Hypothalamus (tissue), 51 donors: ENCODE measurements at places on chromosomes 7 and 10.

- DNase-seq = no peak
Observed at GRCh38 chr7:107071129-107071528, 26.6 kb downstream of the PRKAR2B start.

GRCh38 chr10:16948361-16948760 is 131.1 kb upstream of the RSU1 start:
- DNase-seq = no peak

GRCh38 chr10:94630017-94630688 is 53.4 kb upstream of the CYP2C18 start:
- no peak for DNase-seq

GRCh38 chr7:107581387-107582013 is 1.5 kb downstream of the BCAP29 start:
- no peak for DNase-seq

GRCh38 chr10:13784067-13784466 is 197.3 kb downstream of the PRPF18 start:
- DNase-seq = no peak

GRCh38 chr10:89973326-89973725 is 271.9 kb downstream of the KIF20B start:
- DNase-seq = no peak

DNA sequence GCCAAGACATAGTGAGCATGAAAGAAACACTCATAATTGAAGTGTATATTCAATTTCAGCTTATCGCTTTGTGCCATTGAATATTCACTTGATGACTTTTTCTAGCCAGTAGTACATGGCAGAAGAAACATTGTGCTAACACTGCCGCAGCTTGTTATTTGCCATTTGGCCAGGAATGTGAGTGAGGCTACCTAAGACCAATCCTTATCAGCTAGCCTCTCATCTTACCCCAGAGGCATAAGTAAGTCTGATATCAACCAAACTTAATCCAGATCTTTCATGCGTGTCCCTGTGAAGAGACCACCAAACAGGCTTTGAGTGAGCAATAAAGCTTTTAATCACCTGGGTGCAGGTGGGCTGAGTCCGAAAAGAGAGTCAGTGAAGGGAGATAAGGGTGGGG is 586.0 kb upstream of the MBL2 start:
- no peak for DNase-seq

GRCh38 chr7:92833766-92834506 is 2.4 kb downstream of the CDK6 start:
- peak; percentile 52 for DNase-seq

GRCh38 chr7:114660126-114660486 is 245.5 kb downstream of the FOXP2 start:
- no peak for DNase-seq

DNA sequence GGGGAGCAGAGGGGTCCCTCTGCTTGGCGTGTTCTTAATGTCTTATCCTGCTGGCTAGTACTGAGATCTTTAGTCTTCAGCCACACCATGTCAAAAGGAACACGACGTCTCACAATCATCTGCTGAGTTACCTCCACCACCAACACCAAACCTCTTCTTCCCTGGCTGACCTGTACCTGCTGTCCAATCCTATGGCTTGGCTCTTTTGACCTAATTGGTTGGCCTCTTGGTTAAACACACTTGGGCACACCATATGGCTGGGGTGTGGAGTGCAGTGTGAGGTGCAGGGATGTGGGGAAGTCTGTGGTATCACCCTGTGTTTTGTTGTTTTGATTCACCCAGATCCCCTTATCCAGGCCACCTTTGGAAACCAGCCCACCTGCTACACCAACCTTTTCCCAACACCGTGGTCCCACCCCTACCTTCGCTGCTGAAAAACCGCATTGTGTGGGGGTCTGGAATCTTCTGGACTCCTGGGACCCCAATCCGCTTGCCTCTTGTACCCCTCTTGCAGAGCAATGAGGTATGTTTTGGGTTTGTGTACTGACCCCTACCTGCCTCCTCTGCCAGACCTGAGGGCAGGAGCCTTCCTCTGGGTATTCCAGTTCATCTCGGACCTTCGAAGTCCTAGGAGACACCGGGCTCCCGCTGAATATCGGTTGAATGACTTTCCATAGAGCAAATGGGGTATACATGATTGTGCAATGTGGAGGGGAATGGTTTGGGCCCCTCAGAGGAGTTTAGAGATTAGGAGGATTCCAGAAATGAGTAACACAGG is 2.8 kb upstream of the LBX1 start:
- DNase-seq = no peak

DNA sequence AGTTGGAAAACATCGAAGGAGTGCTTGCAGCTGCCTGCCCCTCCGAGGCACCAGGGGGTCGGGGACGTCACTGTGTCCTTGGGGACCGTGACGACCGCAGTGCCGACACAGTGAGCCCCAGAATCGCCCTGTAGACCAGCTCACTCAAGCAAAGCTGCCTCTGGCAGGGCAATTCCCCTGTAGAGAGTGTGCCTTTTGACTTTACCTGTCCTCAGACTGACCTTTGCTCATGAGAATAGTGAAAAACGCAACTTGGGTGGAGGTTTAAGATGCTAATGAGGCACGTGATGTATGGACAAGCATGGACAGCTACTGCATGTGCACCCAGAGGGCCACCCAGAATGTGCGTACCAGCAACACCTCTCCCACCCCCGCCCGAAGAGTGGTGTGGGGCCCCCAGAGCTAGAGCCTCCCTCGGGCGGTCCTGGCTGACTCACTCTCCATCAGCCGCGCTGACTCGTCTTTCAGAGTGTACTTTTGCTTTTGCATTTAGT is 271.9 kb downstream of the ADARB2 start:
- no peak for DNase-seq

GRCh38 chr7:69162326-69162725 is 435.9 kb upstream of the AUTS2 start:
- no peak for DNase-seq

- no peak for DNase-seq
Observed at GRCh38 chr7:54550471-54550870, 8.3 kb downstream of the VSTM2A start.

GRCh38 chr10:36303896-36304295 is 661.8 kb upstream of the FZD8 start:
- DNase-seq = no peak

DNA sequence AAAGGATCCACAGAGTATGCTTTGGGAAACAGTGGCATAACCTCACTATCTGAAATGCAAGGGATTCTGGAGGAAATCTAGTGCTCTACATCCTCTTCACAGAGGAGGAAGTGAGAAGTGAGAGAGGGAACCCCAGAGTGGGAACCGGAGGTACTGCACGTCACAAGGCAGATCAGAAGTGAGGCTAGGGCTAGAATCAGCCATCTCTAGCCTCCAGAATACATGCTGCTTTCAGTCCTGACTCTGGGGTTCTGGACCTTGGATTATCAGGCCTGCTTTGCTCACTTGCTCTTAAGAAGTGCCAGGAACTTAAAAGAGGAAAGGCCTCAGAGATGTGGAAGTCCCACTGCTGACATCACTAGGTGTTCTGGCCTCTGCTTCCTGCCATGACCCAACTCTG is 25.7 kb downstream of the ZNF503 start:
- DNase-seq = no peak

DNA sequence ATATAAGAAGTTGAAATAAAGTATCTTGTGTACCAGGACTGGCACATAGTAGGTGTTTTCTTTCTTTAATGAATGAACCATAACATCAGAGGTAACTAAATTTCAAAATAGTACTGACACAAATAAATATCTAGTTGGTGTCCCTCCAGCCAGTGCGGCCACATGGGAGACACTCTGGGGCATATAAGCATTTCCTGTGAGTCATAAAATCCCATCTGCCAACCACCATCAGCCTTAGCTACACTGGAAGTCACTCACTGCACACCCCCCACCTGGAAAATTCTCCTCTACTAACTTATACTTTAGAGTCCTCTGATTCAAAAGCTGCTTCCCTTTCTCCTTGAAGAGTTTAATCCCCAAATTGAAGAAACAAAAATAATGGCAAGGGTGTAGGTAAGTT is 32.5 kb downstream of the DYDC1 start:
- DNase-seq = no peak

GRCh38 chr7:141339603-141340002 is 211.6 kb upstream of the AGK start:
- DNase-seq = no peak

DNA sequence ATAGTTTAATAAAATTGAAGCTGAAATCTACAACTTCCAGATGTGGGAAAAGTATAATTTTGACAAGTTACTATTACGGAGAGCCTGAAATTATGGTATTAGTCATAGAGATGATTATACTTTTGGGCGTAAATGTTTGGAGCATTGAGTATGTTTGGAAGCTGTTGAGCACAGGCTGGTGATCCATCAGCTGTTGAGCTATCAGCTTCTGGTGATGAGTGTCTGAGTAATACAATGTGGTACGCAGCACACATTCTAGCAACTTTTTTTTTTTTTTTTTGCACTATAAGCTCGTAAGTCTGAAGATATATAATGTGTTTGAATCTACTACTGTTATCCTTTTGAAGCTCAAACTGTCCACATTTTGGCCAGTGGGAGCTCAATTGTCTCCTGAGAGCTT is 123.4 kb downstream of the ATE1 start:
- DNase-seq = no peak

- no peak for DNase-seq
Observed at GRCh38 chr7:18754766-18755165, 259.2 kb downstream of the HDAC9 start.

DNA sequence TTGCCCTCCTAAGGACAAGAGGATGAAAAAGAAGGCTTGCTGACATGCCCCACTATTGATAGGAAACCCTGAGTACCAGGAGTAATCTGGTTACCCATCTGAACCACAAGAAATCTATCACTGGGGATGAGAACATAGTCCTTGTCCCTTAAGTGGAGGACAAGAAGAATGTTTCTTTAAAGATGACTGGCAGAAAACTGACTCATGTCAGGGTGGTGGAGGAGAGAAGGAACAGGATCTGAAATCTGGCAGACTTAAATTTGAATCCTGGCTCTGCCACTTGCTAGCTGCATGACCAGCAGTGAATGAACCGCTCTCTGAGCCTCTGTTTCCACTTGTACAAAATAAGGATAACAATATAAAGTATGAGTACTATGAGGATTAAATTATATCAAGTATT is 38.9 kb upstream of the XPNPEP1 start:
- no peak for DNase-seq
